Colonic mucosa (tissue), 4 donors: ENCODE measurements at places on chromosomes 5 and 9. TPM values are rescaled to one million over a fixed set of nuclear protein-coding genes. Genes with fewer than 3 reads are reported as not detected.

SPOCK1 gene
- 8.5 TPM for total RNA-seq

NOXA1 gene
- 29.3 TPM for total RNA-seq

TENT4A gene
- 17.1 TPM for total RNA-seq

STOM gene
- 110 TPM for total RNA-seq

OR1J2 gene
- total RNA-seq: not detected

SLIT3 gene
- 3.4 TPM for total RNA-seq

PLAC8L1 gene
- not detected for total RNA-seq

MAMDC2 gene
- total RNA-seq: 2.3 TPM

C9orf50 gene
- not detected for total RNA-seq

TCOF1 gene
- total RNA-seq: 68.5 TPM

TAL2 gene
- total RNA-seq: not detected

TMC1 gene
- 0.42 TPM for total RNA-seq

CCDC192 gene
- not detected for total RNA-seq

DBH gene
- not detected for total RNA-seq

ABITRAM gene
- total RNA-seq: 15.7 TPM

IFNA2 gene
- total RNA-seq: not detected

IFNA21 gene
- total RNA-seq: not detected

SOWAHA gene
- total RNA-seq: 12.4 TPM

UBE2D2 gene
- total RNA-seq: 146 TPM

DOK3 gene
- total RNA-seq: 8.9 TPM

HAND1 gene
- 4.6 TPM for total RNA-seq

PRDM9 gene
- not detected for total RNA-seq

NMUR2 gene
- total RNA-seq: not detected

TSSK1B gene
- not detected for total RNA-seq

FLT4 gene
- total RNA-seq: 3.3 TPM

RELL2 gene
- 2.1 TPM for total RNA-seq

SPATA31A6 gene
- total RNA-seq: not detected

PCDHGA11 gene
- 1.3 TPM for total RNA-seq

PDGFRB gene
- total RNA-seq: 8.6 TPM

PTPN3 gene
- 23.6 TPM for total RNA-seq

GLE1 gene
- total RNA-seq: 44.5 TPM

PCDHGA1 gene
- total RNA-seq: 0.37 TPM

FASTKD3 gene
- total RNA-seq: 12.2 TPM

AQP3 gene
- total RNA-seq: 13.3 TPM

FBXO4 gene
- total RNA-seq: 7.6 TPM

FGFR4 gene
- 58.7 TPM for total RNA-seq

UNC13B gene
- total RNA-seq: 43.6 TPM

PNPLA7 gene
- total RNA-seq: 7.1 TPM

CLTA gene
- 312 TPM for total RNA-seq
